CD4-positive, alpha-beta T cell (primary cell): ENCODE measurements at places on chromosomes 4 and X.

DNA sequence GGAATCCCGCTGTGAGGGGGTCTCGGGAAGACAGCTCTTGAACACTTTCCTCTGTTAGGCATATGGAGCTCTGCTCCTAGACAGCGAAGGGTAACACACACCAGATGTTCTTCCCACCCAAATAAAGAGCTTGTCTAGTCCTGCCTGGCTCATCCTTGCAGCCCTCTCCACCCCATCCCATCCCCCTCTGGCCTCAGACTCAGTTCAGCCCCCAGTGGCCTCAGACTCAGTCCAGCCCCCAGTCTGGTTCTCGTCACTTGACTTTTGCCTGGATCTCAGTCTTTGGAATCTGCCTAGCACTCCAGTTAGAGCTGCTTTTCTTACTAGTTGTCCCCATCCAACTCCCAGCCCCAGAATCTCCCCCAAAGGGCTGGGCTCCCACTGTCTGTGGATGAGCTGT is 14.9 kb downstream of the RAB33A start:
- no peaks in the 10 kb centered on the region for H3K27me3 ChIP-seq
- peaks cover 8% of the 10 kb centered on the region for H3K36me3 ChIP-seq
- no peak overlapping the region for H3K4me3 ChIP-seq
- no peak for DNase-seq
- peaks cover 17% of the 10 kb centered on the region for H3K4me1 ChIP-seq

DNA sequence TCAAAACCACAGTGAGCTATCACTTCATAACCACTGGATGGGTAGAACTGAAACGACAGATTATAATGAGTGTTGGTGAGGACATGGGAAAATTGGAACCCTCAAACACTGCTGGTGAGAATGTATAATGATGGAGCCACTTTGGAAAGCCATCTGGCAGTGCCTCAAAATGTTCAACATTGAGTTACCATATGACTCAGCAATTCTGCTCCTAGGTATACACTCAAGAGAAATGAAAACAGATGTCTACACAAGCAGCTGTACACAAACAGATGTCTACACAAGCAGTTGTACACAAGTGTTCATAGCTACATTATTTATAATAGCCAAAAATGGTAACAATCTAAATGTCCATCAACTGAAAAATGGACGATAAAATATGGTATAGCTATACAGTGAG is 143.9 kb downstream of the PDGFRA start:
- H3K27me3 ChIP-seq: no peaks in the 10 kb centered on the region
- H3K4me1 ChIP-seq: no peaks in the 10 kb centered on the region
- no peak for DNase-seq
- no peak overlapping the region for H3K27ac ChIP-seq
- H3K36me3 ChIP-seq: no peaks in the 10 kb centered on the region

DNA sequence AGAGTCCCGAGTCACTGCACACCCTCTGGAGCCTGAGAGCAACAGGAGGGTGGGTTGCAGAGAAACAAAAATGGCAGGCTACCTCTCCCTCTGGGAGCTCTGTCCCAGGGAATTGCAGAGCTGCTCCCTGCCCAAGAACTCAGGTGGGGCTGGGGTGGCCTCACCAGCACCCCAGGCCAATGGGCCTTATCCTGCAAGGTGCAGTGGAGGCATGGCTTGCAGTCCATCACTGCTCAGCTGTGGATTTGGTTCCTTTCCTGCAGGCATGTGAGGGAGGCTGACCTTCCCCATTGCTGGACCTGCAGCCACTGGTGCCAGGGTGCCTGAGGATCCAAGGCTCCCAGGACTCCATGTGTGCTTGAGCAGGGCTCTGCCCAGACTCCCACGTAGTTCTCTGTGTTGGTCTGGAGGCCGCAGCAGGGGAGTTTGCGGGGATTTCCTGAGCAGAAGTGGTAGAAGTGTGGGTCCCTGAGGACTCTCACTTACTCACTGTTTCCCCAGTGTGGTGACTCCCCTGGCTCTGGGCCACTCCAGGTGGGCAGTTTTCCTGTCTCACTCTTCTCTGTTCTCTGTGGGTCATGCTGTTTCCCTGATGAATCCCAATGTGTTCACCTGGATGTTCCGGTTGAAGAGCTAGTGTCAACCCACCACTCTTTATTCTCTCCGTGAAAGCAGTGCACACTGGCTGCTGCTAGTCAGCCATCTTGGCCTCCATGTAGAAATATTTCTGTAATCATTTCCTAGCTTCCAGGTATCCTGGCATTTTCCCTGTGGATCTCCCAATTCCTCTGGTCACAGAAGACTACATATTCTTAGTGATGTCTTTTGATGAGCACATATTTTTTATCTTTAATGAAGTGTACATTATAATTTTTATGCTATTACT is 82.3 kb downstream of the ARHGAP24 start:
- no peaks in the 10 kb centered on the region for H3K36me3 ChIP-seq
- no peak for DNase-seq
- no peaks in the 10 kb centered on the region for H3K4me1 ChIP-seq
- H3K4me3 ChIP-seq: no peak overlapping the region
- H3K27ac ChIP-seq: no peak overlapping the region

GRCh38 chr4:18252052-18252451 is 230.5 kb upstream of the LCORL start:
- H3K36me3 ChIP-seq: no peaks in the 10 kb centered on the region
- H3K4me1 ChIP-seq: no peaks in the 10 kb centered on the region
- DNase-seq: no peak
- no peak overlapping the region for H3K27ac ChIP-seq
- H3K4me3 ChIP-seq: no peak overlapping the region

DNA sequence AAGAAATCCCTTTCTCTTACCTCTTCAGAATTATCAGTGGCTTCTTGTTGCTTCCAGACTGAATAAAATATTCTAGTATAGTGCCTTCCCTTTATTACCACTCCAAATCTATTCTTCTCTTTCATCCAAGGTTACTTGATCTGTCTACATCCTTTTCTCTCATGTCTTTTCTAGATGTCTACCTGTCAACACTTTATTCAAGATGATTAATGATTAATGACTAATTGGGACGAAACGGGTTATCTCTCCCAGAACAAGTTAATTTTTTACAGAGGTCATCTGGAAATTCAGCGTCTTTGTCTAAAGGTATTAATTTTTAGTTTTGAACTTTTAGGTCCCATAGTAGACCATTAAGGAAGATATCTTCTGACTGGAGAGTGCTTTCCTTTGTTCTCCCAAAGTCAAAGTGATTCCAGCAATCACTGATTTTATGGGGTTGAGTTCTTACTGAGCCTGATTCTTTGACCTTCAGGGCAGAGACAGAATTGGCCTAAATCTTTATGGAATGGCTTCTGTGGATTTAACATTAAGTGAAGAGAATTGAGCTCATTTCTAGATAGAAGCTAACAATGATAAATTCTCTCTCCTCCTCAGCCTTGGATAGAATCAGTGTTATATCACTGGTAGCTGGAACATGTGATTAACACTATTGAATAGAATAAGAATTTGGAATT is 335.4 kb upstream of the TEX13C start:
- no peak overlapping the region for H3K27ac ChIP-seq
- no peak overlapping the region for H3K4me3 ChIP-seq
- H3K27me3 ChIP-seq: no peaks in the 10 kb centered on the region
- DNase-seq: no peak
- H3K36me3 ChIP-seq: no peaks in the 10 kb centered on the region

- no peaks in the 10 kb centered on the region for H3K27me3 ChIP-seq
- DNase-seq: no peak
- no peaks in the 10 kb centered on the region for H3K4me1 ChIP-seq
- no peak overlapping the region for H3K4me3 ChIP-seq
- H3K36me3 ChIP-seq: no peaks in the 10 kb centered on the region
These were observed 173.3 kb upstream of the S100G start for GRCh38 chrX:16476692-16477091.

- H3K27me3 ChIP-seq: peaks cover 58% of the 10 kb centered on the region
- peaks cover 48% of the 10 kb centered on the region for H3K4me1 ChIP-seq
- H3K27ac ChIP-seq: no peak overlapping the region
- no peaks in the 10 kb centered on the region for H3K36me3 ChIP-seq
These were observed 3.3 kb upstream of the NKX3-2 start for GRCh38 chr4:13547485-13548041.

DNA sequence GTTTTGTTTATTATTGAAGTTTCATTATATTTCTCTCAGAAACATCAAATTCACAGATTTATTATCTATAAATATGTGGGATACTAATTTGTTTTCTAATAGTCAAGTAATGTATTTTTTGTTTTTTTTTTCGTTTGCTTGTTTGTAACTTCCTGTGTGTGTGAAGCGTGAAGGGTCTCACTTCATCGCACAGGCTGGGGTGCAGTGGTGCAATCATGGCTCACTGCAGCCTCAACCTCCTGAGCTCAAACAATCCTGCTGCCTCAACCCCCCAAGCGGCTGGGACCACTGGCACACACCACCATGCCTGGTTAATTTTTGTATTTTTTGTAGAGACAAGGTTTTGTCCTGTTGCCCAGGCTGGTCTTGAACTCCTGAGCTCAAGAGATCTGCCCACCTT is 55.1 kb downstream of the SH3RF1 start:
- H3K36me3 ChIP-seq: no peaks in the 10 kb centered on the region
- H3K4me1 ChIP-seq: no peaks in the 10 kb centered on the region
- no peaks in the 10 kb centered on the region for H3K27me3 ChIP-seq
- no peak overlapping the region for H3K4me3 ChIP-seq

DNA sequence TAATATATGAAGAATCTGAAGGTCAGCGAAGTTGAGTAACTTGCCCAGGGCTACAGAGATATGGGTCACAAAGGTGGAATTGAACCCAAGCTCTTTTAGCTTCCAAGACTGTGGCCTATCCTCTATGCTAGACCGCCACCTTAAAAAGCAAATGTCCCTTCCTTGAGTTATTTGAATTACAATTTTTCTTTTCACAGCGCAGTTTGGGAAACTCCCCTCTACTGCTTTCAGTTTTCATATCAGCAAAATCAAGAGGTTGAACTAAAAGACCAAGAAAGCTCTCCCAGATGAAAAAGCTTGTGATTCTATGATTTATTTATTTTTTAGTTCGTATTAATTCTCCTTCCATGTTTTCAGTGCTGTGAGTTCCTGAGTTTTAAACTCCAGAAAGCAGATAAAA is 174.5 kb upstream of the C1QTNF7 start:
- no peaks in the 10 kb centered on the region for H3K27me3 ChIP-seq
- no peak overlapping the region for H3K4me3 ChIP-seq
- H3K4me1 ChIP-seq: no peaks in the 10 kb centered on the region
- no peak overlapping the region for H3K27ac ChIP-seq

DNA sequence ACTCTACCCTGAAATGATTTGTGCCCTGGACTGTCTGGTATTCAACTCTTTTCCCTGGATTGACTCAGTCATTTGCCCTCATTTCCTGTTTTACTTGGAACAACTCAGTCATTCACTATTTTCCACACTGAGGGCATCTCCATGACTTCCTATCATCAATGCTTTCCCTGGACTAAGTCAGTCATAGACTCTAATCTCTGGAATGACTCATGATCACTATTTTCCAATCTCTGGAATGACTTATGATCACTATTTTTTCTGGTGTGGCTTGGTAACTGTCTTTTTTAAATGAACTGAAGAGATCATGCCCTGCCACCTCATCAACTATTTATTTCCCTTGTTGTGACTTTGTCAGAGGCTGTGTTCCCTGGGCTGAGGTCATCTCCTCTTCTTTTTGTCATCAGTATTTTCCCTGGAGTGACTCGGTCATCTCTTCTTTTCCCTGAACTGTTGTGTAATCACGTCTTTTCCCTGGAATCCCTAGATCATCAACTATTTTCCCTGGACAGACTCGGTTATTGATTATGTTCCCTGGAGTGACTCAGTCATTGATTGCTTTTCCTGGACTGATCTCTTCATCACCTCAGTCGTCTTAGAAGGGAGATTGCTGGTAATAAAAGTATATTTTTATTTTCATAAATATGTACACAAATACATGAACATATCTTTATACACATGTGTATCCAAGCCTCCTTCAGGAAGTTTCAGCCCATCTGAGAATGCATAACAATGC is 327.1 kb upstream of the VCX start:
- no peaks in the 10 kb centered on the region for H3K27me3 ChIP-seq
- no peak overlapping the region for H3K27ac ChIP-seq
- no peak overlapping the region for H3K4me3 ChIP-seq
- H3K36me3 ChIP-seq: no peaks in the 10 kb centered on the region
- H3K4me1 ChIP-seq: no peaks in the 10 kb centered on the region

DNA sequence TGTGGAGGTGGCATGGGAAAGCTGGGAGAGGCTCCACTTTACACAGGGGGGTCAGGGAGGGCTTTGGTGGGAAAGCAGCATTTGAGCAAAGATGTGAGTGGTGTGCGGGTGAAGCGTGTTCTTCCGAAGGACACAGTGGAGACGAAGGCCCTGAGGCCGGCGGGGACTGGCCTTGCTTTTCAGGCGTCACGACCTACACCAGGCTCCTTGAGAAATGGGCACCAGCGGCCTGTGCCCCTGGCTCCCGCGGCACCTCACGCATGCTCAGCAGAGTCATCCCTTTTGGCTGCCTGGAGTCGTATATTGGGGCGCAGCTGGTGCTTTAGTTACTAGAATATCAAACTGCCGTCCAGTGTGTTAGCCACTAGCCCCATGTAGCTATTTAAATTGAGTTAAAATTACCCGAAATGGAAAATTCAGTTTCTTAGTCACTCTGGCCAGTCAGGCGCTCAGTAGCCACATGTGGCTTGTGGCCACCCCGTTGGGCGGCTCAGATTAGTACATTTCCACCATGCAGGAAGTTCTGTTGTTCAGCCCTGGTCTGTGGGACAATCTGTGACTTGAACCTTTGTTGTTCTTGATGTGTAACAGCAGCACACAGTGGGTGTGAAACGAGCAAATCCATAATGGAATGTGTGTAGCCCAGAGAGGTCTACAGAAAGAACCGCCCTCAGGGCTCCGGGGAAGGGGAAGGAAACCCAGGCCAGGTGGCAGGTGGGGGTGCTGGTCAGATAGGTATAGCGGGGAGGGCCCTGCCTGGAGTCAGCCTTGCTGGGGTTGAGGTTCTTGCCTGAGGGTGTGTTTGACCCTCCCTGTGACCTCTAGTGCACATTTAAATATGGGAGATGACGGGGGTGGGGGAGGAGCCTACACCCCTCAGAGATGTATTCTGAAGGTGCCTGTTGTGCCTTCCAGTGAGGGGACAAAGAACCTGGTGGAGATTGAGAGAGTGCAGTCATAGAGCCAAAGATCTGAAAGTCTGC is 30.4 kb downstream of the TBC1D14 start:
- H3K27ac ChIP-seq: peak overlapping the region; percentile 81
- H3K36me3 ChIP-seq: peaks cover 9% of the 10 kb centered on the region
- DNase-seq: no peak
- H3K27me3 ChIP-seq: no peaks in the 10 kb centered on the region
